ENCODE measurements at places on chromosomes 6 and 20.

- ATAC-seq, result no peak
Measured at GRCh38 chr20:11248011-11248409, 574.2 kb upstream of the JAG1 start.

- ATAC-seq, result no peak
Measured at GRCh38 chr6:147106759-147107401, 97.3 kb upstream of the STXBP5 start.

- no peak for ATAC-seq
Measured at GRCh38 chr20:47876311-47877088, 91.2 kb upstream of the SULF2 start.

DNA sequence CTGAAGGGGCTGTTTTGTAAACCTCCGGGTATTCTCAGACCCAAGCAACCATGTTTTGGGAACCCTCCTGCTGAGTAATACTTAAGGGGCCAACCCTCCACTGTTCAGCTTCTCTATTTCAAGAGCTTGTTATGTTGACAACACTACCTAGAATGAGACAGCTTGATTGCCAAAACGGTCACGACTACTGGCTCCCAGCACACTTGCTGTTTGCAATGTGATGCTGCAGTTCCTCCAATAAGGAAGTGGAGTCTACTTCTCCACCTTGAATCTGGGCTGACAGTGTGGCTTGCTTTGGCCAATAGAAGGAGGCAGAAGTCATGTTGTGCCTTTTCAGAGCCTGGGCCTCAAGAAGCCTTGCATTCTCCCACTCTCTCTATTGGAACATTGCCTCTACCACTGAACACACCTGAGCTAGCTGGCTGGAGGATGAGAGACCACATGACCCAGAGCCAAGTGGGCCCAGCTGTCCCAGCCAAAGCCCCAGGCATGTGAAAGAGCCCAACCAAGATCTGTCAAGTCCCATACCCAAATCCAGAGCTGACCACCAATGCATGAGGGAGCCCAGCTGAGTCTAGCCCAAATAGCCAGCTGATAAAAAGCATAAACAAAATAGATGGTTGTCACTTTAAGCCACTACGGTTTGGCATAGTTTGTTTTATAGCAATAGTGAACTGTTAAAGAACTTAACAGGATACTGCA, 108.0 kb downstream of the PRND start:
- ATAC-seq, result no peak

- no peak for ATAC-seq
Measured at GRCh38 chr20:12835999-12836398, 172.8 kb upstream of the SPTLC3 start.

DNA sequence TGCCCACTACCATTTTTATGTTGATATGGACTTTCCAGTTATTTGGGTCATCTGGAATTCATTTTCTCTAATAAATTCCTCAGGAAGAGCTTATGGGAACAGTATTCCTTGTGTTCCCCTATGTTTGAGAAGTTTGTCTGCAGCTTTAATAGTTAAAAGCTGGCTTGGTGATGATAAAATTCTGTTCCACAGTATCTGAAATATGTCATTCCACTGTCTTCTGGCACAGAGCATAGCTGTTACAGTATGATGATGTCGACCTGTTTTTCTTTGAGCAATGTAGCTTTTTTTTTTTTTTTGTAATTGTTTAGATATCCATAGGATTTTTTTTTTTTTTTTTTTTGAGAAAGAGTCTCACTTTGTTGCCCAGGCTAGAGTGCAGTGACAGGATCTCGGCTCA, 43.2 kb downstream of the NCOA3 start:
- ATAC-seq, result no peak

- no peak for ATAC-seq
Measured at GRCh38 chr6:36717871-36718540, 20.4 kb downstream of the RAB44 start.

DNA sequence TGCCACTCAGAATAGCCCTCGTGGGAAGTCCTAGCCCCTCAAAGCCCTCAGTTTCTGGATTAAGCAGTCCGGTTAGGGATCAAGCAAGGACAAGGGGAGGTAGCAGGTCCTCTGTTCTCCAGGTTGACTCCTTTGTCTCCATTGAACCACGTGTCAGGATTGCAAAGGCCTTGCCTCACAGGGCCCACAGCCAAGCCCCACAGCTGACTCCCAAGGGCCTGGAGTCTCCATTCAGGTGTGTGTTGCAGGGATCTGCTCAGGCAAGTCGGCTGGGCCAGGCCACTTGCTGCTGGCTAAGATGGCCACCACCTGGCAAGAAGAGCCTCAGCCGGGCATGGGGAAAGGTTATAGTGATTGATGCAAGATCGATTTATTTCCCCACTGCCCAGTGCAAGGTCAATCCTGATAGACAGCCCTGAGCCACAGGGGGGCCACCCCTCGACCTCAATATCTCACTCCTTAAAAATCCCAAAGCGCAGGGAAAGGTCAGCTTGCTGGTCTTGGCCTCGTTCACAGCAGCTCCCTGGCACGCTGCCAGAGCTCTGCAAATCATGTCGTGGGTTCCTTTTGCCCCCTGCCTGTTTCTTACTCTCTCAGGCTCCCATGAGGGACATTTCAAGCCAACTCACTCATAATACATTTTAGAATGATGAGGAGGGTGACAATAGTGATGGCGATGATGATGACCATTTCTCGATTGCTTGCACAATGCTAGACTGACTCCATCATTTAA, 75.9 kb downstream of the EDN3 start:
- no peak for ATAC-seq

GRCh38 chr6:151690768-151691562, 116.5 kb upstream of the ESR1 start:
- peak; percentile 98 for ATAC-seq

DNA sequence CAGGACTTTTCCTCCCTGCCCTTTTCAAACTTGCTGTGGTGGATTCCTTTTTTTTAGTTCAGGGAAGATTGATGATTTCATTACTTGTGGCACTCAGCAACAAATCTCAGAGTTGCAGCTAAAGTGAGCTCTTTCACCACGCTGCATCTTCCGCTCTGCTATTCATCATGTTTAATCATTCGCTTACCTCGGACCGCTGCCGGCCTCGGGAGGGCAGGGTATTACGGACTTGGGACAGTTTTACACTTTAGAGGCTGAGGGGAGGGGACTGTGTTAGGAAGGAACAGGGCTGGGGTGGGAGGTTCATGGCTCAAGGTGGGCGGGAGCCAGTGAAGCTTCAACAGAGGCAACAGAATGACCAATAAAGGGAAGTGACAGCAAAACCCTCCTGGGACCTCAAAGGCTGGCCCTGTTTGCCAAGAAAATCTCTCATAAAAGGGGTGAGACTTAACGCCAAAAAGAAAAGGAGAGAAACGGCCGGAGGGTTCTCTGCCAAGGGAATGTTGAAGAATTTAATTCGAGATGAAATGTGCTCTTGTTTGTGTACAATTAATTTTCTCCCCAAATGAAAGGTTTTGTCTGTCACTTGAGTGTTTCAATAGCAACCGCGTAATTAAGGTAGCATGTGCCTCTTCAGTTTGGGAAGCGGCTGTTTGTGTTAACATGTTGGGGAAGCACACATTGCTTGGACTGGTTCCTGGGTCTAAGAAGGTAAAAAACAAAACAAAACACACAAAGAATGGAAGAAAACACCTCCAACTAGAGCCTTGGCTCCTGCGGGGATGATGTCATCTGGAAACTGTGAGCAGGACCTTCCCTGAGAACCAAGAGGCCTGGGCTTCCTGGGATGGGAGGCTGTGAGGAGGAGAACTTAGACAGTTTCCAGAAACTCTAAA, 72.5 kb upstream of the SULF2 start:
- ATAC-seq, result no peak

GRCh38 chr6:7537565-7538174, 3.8 kb upstream of the DSP start:
- ATAC-seq, result no peak
